NCI-H1105 treated with DMSO at 0.1 percent for 48 hours (cell line): ENCODE measurements at places on chromosomes 6 and 20.

DNA sequence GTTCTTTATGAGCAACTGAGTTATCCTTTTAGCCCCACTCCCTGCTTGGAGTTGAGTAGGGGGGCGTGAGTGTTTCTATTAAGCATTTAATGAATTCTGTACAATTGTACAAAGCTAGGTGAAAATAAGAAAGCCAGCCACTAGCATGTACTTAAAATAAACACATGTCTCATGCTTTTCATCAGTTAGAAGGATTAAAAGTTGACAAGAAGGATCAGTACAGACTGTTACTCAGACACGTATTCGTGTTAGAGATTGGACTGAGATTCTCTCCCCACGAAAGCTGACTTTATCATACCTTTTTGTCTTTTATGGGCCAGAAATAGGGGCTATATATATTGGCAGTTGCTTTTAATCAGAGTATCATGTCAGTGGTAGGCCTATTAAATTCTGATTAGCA is 1.7 kb downstream of the HSF2 start:
- DNase-seq = no peak

DNA sequence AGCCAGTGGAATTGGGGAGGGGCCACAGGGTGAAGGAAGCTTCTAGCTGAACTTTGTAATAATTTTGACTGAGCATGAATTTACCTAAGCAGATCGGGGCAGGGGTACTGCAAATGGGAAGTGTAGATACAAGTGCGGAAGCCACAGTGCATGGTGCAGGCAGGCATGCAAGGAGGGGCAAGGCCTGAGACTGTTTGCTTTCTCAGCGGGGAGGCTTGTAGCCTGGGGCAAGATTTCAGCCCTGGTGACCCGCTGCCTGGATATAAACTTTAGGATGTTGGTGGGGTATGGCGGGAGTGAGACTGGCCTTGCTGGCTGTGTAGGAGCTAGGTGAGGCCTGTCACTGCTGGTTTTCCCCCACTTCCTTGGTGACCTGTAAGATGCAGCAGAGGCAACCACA is 266.4 kb upstream of the PREP start:
- DNase-seq = no peak

- DNase-seq = no peak
These were observed at the start of gene ADIG for GRCh38 chr20:38581013-38581412. Gene ADIG (plus strand): TSS chr20:38581197. CDS start chr20:38581251, 54 bp downstream.

GRCh38 chr6:75856902-75857301 is 107.9 kb downstream of the MYO6 start:
- DNase-seq = no peak
